ENCODE measurements at places on chromosomes 5 and 9. TPM values are rescaled to one million over a fixed set of nuclear protein-coding genes. Genes with fewer than 3 reads are reported as not detected.

DNA sequence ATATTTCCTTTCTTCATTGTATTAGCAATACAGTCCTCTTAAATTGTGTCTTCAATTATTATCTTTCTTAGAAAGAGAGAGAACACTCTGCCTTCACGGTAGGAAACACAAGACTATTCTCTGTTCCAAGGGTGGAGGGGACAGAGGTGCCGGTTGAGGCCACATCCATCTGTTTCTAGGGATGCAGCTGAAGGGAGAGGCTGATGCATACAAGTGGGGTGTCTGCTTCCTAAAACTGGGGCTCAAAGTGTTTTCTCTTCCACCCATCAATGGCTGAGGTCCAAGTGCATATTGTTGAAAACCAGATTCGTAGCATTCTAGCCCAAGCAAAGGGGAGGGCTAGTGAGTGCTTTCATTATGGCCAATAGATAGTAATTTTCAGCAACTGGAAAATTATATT, 9.5 kb downstream of the IRX2 start:
- DNase-seq, result no peak
- no peaks in the 10 kb centered on the region for H3K27me3 ChIP-seq
- no peak overlapping the region for H3K4me3 ChIP-seq
- no peaks in the 10 kb centered on the region for H3K36me3 ChIP-seq
- H3K4me1 ChIP-seq, result no peaks in the 10 kb centered on the region
- no peak overlapping the region for H3K27ac ChIP-seq

GRCh38 chr9:69951411-69951810, 92.2 kb upstream of the MAMDC2 start:
- no peak overlapping the region for H3K4me3 ChIP-seq
- H3K4me1 ChIP-seq, result no peaks in the 10 kb centered on the region
- peaks cover 4% of the 10 kb centered on the region for H3K27me3 ChIP-seq
- no peak for DNase-seq

- H3K4me1 ChIP-seq, result no peaks in the 10 kb centered on the region
- no peak overlapping the region for H3K4me3 ChIP-seq
- H3K27ac ChIP-seq, result no peak overlapping the region
- DNase-seq, result no peak
Observed at GRCh38 chr5:165035520-165035919, 1530.1 kb downstream of the MAT2B start.

DNA sequence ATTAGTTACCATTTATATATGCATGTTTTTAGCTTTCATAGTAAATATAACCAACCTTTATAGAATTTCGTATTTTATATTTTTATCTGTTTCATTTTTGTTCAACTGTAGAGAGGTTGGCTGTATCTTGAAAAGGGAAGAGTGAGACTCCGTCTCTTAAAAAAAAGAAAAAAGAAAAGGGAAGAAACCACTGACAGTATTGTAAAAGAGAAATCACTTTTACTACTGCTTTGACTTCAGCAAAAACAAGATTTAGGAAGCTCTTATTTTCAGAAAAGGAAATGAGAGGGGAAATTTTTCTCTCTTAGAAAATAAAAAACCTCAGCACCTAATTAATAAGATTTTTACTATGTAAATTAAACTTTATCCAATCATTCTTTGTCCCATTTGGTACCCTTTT, 14.4 kb downstream of the POLK start:
- no peaks in the 10 kb centered on the region for H3K36me3 ChIP-seq
- no peak overlapping the region for H3K4me3 ChIP-seq
- peak overlapping the region; percentile 39 for H3K27ac ChIP-seq
- H3K4me1 ChIP-seq, result no peaks in the 10 kb centered on the region

DNA sequence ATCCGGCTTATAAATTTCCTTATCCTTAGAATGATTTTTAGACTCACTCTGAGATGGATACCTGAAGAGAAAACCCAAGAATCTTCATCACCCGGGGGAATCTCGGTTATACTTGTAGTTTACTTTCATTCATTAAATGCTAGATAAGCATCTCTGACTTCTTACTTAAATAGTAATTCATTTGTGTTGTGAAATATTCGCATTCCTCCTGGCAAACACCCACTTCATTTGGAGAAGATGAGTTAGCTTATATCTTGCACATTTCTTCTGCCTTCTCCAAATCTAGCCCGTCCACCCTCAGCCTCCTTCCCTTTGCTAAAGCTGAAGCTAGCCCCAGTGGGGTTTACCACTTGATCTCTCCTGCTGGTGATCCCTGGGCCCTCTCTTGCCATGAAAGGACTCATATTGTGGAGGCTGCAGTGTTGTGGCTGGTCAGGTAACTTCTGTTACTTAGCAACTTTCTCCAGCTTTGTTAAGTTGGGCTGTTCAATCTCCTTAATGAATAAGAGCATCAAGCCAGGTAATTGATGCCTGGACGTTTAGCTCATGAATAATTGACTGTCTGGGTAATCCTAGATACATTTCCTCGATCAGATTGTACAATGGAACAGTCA, 11.3 kb upstream of the POU4F3 start:
- no peak overlapping the region for H3K4me3 ChIP-seq
- H3K4me1 ChIP-seq, result no peaks in the 10 kb centered on the region
- no peaks in the 10 kb centered on the region for H3K27me3 ChIP-seq

DNA sequence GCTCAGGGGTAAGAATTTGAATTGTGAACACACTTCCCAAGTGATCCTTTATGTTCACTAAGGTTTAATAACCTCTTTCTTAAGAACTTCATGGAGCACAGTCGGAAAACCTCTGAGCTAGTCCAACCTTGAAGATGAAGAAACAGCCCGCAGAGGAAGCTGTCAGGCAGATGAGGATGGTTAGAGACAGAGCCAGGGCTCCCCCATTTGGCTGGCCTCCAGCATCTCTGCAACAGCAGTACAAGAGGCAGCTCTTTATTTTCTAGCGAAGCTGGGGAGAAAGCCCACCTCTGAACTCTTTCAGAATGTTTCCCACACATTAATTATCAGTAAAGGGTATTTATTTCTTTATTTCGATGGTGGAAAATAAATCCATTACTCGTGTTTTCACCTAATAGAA, 350.8 kb downstream of the DMRT2 start:
- H3K4me1 ChIP-seq, result no peaks in the 10 kb centered on the region
- H3K27ac ChIP-seq, result no peak overlapping the region
- H3K27me3 ChIP-seq, result no peaks in the 10 kb centered on the region
- H3K36me3 ChIP-seq, result no peaks in the 10 kb centered on the region

GRCh38 chr5:139687656-139688055, 39.5 kb downstream of the CXXC5 start:
- no peak overlapping the region for H3K27ac ChIP-seq
- H3K4me3 ChIP-seq, result no peak overlapping the region
- no peak for DNase-seq
- no peaks in the 10 kb centered on the region for H3K36me3 ChIP-seq
- H3K27me3 ChIP-seq, result no peaks in the 10 kb centered on the region
- H3K4me1 ChIP-seq, result no peaks in the 10 kb centered on the region

GRCh38 chr9:749716-750115, 91.8 kb upstream of the DMRT1 start:
- no peak overlapping the region for H3K27ac ChIP-seq
- no peaks in the 10 kb centered on the region for H3K27me3 ChIP-seq
- H3K4me3 ChIP-seq, result no peak overlapping the region
- DNase-seq, result peak; percentile 31
- H3K36me3 ChIP-seq, result no peaks in the 10 kb centered on the region

GRCh38 chr5:1793301-1793740, 6.3 kb downstream of the MRPL36 start:
- no peak for DNase-seq
- H3K36me3 ChIP-seq, result no peaks in the 10 kb centered on the region
- peak overlapping the region; percentile 43 for H3K4me3 ChIP-seq
- H3K27ac ChIP-seq, result peak overlapping the region; percentile 56
- no peaks in the 10 kb centered on the region for H3K27me3 ChIP-seq

The ARHGEF37 gene
- total RNA-seq, result 0.73 TPM

The RPL12 gene
- total RNA-seq, result 1,080 TPM

The MEGF10 gene
- not detected for total RNA-seq

The SOX30 gene
- not detected for total RNA-seq

The MARVELD2 gene
- total RNA-seq, result 0.20 TPM

The FRMPD1 gene
- total RNA-seq, result not detected
